Airway epithelial cell (primary cell): ENCODE measurements at places on chromosomes 5 and 9. TPM values are rescaled to one million over a fixed set of nuclear protein-coding genes. Genes with fewer than 3 reads are reported as not detected.

C9orf43 gene
- total RNA-seq = 0.09 and 0.35 TPM in 2 replicates

TRPM3 gene
- total RNA-seq = not detected in 2 replicates

ANKRD18A gene
- total RNA-seq = 0.98 and 1.6 TPM in 2 replicates

TPM2 gene
- total RNA-seq = 256 and 320 TPM in 2 replicates

SH3TC2 gene
- 7.3 and 7.5 TPM in 2 replicates for total RNA-seq

GABRA1 gene
- total RNA-seq = not detected in 2 replicates

KIF20A gene
- 39.3 and 45.1 TPM in 2 replicates for total RNA-seq
